Esophagus muscularis mucosa (tissue), 4 donors: ENCODE measurements at places on chromosomes 5 and 9.
A peak's percentile ranks its signal among the peaks of the same experiment; 100 is the strongest.

DNA sequence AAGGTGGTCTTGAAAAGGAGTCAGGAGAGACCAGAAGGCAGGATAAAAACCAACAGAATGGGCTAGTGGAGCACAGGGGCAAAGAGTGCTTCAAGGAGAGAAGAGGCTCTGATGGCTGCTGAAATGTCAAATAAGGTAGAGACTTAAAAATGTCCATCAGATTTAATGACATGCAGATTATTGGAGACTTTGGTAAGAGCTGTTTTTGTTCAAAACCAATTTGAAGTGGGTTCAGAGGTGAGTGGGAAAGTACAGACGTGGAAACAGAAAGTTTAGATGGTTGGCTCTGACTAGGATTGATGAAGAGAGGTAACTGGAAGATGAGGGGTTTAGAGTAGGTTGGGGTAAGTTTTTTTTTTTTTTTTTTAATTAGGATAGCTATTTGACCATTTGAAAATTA, 14.1 kb downstream of the SLC25A46 start:
- no peak for DNase-seq

DNA sequence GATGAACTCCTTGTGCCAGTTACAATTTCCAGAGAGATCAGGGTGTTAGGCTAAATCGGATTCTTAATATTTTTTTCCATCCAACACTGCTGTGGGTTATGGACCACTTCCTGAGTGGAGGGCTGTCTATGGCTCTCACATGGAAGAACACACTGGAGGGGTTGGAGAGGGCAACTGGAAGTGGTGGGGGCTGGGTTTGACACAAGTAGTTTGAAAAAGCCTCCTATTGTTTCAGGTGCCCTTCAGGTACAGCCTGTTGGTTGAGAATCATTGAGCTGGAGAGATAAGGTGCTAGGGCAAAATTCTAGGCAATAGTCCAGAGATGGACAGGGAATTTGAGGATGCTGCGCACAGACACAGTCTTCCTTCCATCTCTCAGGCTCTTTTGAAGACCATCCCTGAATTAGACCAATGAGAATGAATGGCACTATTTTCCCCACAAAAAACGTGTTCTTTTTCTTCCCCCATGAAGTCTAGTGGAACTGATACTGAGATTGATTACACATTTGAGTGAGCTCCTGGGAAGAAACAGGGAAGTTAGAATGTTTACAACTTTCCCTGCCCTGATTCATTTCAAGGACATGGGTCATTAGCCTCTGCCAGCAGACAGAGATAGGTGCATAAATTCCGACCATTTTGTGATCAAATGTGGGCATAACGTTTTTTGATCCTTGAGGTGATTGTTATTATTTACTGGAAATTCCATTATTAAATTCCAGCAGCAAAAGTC, 87.7 kb downstream of the ACER2 start:
- DNase-seq: peak; percentile 53

GRCh38 chr9:86902176-86902575, 45.1 kb downstream of the GAS1 start:
- DNase-seq: peak; percentile 80

GRCh38 chr9:35923927-35924763, 14.9 kb downstream of the SPAAR start:
- DNase-seq: no peak

GRCh38 chr5:81426359-81427030, 32.6 kb upstream of the ACOT12 start:
- no peak for DNase-seq
